ENCODE measurements at places on chromosomes 2 and 18.

GRCh38 chr18:21177822-21178221, 64.2 kb upstream of the GREB1L start:
- DNase-seq, result no peak

DNA sequence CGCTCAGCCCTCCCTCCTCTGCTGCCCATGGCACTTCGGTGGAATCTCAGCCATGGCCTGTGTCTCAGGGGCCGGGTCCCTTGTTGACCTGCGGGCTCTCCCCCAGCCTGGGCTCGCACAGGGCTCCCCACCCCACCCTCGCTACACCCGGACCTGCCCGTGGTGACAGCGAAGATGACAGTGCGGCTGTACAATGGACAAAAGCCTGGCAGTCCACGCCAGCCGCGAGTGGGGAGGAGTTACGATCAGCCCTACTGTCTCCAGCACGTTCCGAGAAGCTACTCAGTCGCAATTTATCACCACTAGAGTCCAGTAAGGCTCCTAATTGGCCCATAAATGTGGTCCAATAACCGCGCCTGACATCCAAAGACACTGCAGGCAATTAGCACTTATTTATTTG, 31.6 kb downstream of the GBX2 start:
- DNase-seq, result no peak

- no peak for DNase-seq
Measured at GRCh38 chr2:1781291-1782080, 37.2 kb upstream of the PXDN start.

- DNase-seq, result no peak
Measured at GRCh38 chr18:65439188-65439587, 311.6 kb upstream of the CDH7 start.

- DNase-seq, result peak; percentile 67
Measured at GRCh38 chr2:102240640-102241370, 54.0 kb downstream of the IL1RL2 start.

DNA sequence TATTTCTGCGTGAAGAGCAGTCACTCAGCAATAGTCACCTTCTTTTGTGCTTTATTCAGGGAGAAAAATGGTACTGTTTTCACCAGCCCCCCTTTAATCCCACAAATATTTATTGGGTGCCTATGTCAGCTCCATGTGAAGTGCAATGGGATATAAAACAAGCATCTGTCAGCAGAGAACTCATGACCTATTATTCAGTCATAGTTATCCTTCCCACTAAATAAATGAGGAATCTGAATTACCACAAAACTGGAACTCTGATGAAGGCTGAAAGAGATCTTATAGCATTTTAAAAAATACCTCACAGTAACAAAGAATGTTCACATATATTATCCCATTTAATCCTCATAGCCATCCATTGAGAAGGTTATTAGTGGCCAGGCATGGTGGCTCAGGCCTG, 45.8 kb downstream of the DHX57 start:
- no peak for DNase-seq
